BJ (cell line): ENCODE measurements at places on chromosomes 5 and 9. TPM values are rescaled to one million over a fixed set of nuclear protein-coding genes. Genes with fewer than 3 reads are reported as not detected.

GRCh38 chr9:99491408-99492158 is 269.5 kb downstream of the SEC61B start:
- no peak for DNase-seq

- DNase-seq, result no peak
Observed at GRCh38 chr5:75843319-75843718, 126.1 kb upstream of the POC5 start.

WDR31 gene
- 1.6 and 2.0 TPM in 2 replicates for polyA plus RNA-seq

DNA sequence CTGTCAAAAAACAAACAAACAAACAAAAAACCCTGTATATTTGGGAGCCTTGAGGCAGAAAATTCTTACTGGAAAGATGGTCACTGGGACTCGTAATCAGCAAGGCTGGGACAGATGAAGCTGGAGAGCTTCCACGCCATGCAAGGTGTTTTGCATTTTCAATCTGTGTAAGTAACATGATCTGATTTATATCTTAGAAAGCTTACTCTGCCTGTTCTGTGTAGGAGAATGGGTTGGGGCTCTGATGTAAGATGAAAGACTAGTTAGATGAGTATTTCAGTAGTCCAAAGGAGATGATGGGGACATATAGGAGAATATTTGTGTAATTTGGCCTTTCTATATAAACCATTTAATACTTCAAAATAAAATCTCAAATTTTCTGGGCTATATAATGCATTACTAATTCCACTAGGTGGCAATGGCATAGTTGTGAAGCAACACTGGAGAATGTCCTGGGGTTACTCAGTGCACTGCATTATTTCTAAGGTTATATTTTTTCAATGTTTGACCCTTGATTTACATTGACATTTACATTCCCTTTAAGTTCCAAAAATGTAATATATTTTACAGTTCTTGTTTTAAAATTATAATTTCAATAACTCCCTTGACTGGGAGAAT is 21.9 kb upstream of the FSD1L start:
- DNase-seq, result no peak

RECK gene
- 59.8 and 72.8 TPM in 2 replicates for polyA plus RNA-seq

ZNF474 gene
- 0.06 and 0.22 TPM in 2 replicates for polyA plus RNA-seq

CMBL gene
- polyA plus RNA-seq, result 23.8 and 29.9 TPM in 2 replicates

THBS4 gene
- 0.23 and 0.54 TPM in 2 replicates for polyA plus RNA-seq

DNA sequence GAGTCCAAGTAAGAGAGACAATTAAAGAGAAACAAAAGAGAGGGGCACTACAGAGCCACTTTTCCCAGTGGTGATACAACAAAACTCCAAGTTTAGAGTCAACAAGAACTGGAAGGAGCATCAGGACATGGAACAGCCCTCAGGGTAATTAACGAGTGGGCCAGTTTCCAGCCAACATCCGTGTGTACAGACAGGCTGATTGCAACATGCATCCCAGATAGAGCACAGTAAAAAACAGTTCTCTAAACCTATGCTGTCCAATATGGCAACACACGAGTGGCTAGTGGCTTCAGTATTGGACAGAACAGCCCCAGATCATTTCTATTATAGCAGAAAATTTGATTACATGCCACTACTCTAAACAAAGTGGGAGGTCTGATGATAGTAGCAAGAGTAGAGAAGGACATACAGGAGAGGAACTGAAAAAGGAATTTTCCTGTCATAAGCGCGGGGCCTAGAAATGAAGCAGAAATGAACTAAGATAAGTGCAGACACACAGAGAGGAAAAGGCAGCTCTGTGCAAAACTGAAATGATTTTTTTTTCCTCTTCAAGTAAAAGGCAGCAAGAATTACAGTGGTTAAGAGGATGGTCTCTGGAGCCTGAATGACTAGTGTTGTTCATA is 175.6 kb upstream of the CCNG1 start:
- DNase-seq, result no peak

DNA sequence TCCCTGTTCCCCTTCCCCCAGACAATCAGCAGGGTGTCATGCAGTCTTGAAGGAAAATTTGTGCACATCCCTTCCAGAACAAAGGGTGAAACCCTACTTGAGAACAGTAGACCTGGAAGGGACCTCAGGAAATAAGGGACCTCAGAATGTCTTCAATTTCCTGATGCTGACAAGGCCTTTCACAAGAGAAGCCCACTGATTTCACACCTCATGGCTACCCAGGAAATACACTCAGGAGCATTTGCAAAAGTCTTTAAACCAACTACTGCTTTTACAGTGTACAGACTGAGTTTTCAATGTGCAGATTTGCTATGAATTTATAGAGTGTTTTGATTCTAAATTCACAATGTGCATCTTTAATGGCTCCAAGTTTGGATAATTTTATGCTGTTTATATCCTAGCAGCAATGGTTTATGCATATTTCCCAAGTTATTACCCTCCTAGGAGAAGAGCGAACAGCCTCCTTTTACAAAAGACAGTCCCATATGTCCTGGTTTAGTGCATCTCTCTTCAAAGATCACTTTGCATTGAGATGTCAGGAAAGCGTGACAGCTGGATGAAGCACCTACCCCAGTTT is 74.8 kb downstream of the GALNT10 start:
- no peak for DNase-seq

CXXC5 gene
- polyA plus RNA-seq, result 36.5 and 50.4 TPM in 2 replicates

PCDHGB6 gene
- polyA plus RNA-seq, result 1.5 and 1.7 TPM in 2 replicates

PHYHD1 gene
- polyA plus RNA-seq, result 15.6 and 18.6 TPM in 2 replicates

DNA sequence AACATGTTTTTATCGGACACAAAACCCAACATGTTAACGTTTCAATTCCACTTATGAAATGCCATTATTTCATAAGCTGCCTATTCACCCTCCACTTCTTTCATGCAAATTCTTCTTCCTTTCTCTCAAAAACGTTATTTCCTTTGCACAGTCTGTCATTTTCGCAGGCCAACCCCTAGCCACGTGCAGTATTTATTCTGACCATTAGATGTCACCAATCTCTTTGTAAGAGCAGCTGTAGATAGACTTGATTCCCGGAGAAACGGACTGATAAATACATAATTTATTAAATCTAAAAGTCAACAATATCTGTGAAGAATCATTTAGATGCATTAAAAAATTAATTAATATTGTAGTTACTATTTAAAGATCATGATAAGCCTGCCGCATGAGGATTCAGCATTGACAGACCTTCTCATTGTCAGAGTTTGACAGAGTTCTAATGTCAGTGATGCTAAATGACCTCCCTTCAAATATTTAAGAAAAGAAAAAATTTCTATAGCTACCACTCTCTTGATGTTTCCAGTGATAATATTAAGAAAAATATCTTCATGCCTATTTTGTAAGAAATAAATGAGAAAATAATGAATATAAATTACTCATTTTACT is 933.6 kb downstream of the CDH12 start:
- no peak for DNase-seq

MCTP1 gene
- polyA plus RNA-seq, result 0.02 and 0.10 TPM in 2 replicates

GRCh38 chr9:98195671-98196070 is 3.2 kb upstream of the CORO2A start:
- DNase-seq, result no peak

GRCh38 chr9:113645978-113646253 is 182.4 kb downstream of the RGS3 start:
- no peak for DNase-seq
